Astrocyte (in vitro differentiated cells and primary cell): ENCODE measurements at places on chromosomes 5 and 9. TPM values are rescaled to one million over a fixed set of nuclear protein-coding genes. Genes with fewer than 3 reads are reported as not detected.

DNA sequence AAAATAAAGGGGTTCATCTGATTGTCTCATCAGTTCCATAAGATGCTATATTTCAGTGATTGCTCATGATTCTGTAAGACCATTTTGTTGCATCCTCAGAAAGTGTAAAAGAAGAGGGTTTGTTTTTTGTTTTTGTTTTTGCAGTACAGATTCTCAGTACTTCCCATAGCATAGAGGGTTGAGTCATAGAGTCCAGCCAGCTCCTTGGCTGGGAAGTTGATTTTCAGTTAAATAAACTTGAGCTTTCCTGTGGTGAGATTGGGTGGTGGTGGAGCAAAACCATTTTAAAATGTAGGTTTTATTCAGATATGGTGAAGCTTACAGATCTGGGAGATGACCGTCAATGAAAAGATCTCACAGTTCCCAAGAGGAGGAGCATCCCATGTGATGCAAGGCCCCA is 48.2 kb downstream of the DAPK1 start:
- peak; percentile 57 for DNase-seq

CAMK2A gene
- total RNA-seq = 1.2 and 1.6 TPM in 2 replicates

PCDH12 gene
- total RNA-seq = 0.02 TPM in 1 of 2 replicates, not detected in the other

DNA sequence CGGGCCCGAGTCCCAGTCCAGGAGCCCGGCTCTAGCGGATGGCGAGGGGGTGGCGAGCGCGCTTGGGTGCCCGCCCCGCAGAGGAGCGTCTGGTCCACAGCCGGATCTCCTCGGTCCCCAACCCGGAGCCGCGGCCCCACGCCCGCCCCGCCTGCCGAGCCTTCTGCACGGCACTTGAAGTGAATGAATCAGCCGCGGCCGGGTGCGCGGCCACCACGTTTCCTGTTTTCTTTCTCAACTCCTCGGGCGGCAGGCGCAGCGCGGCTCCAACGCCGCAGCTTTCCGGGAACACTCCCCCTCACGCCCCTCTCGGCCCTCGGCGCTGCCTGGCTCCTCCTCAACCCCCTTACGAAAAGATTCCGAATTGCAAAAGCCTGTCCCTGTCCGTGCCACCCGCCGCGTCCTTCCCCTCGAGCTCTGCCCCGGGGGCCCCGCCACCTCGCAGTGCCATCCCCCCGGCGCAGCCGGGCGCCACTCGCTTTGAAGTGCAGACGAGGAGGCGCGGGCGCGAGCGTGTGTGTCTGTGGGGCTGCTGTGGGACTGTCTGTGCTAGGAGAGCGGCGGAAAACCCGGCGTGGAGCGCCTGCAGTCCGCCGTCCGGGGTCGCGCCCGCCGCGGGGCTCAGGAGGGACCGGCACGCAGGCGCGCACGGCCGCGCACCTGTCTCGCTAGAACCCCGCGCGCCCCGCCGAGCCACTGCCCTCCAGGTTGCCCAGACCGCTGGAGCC is 456.6 kb downstream of the RAB3C start:
- DNase-seq = peak; percentile 64

EIF4EBP3 gene
- 2.4 and 3.6 TPM in 2 replicates for total RNA-seq

- DNase-seq = no peak
Observed at GRCh38 chr5:163309914-163310313, 127.5 kb upstream of the CCNG1 start.

DNA sequence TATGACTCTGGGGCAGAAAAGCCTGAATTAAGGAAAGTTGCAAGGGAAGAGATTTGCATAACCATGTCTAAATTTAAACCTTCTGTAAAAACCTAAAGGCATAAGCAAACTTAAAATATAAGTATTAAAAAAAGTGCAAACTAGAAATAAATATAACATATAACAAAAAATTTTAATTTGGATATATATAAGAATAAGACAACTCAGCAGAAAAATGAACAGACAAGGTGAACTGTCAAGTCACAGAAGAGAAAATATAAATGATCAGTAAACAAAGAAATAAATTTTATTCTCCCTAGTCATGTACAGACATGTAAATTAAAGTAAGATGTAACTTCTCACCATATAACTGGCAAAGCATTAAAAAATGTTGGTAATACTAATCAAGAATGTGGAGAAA is 37.0 kb downstream of the C5orf22 start:
- DNase-seq = no peak

IL4 gene
- not detected in 2 replicates for total RNA-seq

GRCh38 chr5:150616506-150616905 is 24.0 kb upstream of the SYNPO start:
- DNase-seq = no peak

GRCh38 chr9:123964761-123965160 is 34.8 kb upstream of the DENND1A start:
- DNase-seq = no peak

GRCh38 chr9:86843206-86843605 is 104.1 kb downstream of the GAS1 start:
- no peak for DNase-seq

DNA sequence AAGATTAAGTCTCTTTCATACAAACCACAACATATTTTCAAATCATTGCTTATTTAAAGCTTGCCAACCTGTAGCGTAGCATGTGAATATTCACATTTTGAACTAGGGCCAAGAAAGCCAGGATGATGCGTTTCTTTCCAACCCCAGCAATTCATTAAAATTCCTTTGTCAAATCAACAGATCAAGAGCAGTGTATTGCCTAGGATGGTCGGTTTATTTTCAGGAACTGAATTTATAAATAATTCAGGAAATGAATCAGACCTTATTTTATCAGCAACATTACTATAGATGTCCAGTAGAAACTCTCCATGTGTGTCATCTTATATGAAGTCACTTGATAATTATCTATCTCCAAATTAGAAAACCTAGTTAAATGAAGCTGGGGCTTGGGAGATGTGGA is 13.2 kb upstream of the AUH start:
- peak; percentile 87 for DNase-seq

PDE8B gene
- 0.18 and 0.22 TPM in 2 replicates for total RNA-seq

- DNase-seq = no peak
Observed at GRCh38 chr5:1200495-1201326, 684 bp upstream of the SLC6A19 start.

PLCXD3 gene
- 0.55 and 1.6 TPM in 2 replicates for total RNA-seq

CAVIN4 gene
- 4.2 and 6.0 TPM in 2 replicates for total RNA-seq

- no peak for DNase-seq
Observed at GRCh38 chr5:98157368-98157767, 616.1 kb upstream of the RGMB start.

DNA sequence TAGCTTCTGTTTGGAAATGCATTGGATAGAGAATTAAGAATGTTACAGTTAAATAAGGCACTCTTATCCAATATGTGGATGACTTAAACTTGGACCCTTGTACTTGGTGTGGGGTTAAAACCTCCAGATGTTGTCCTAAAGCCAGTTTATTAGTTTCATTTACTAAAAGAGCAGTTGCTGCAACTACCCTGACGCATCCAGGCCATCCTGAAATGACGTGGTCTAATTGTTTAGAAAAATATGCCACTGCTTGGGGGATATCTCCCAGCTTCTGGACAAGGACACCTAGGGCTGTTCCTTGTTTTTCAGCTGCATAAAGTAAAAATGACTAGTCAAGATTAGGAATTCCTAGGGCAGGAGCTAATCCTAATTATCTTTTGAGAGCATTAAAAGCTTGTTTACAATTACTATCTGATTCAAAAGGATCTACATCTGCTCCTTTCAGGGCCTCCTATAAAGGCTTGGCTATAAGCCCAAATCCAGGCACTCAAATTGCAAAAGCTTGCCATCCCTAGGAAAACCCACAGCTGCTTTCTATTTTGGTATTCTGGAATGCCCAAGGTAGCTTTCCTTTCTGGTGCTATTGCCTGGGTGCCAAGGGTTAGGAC is 45.7 kb upstream of the SLCO4C1 start:
- no peak for DNase-seq

ARHGEF39 gene
- total RNA-seq = 0.53 and 1.0 TPM in 2 replicates

GRCh38 chr9:68625559-68625958 is 79.5 kb upstream of the PIP5K1B start:
- DNase-seq = no peak

PTGDS gene
- total RNA-seq = 5.0 and 5.6 TPM in 2 replicates

- peak; percentile 45 for DNase-seq
Observed at GRCh38 chr5:132251220-132251725, 6.2 kb upstream of the PDLIM4 start.
